ENCODE measurements at places on chromosomes 5 and 9.

- no peak for DNase-seq
Observed at GRCh38 chr5:43514471-43514815, 505 bp downstream of the C5orf34 start.

- DNase-seq, result no peak
Observed at GRCh38 chr5:10420468-10420867, 21.2 kb upstream of the ROPN1L start.

GRCh38 chr9:110640736-110641135, 27.9 kb upstream of the MUSK start:
- no peak for DNase-seq

DNA sequence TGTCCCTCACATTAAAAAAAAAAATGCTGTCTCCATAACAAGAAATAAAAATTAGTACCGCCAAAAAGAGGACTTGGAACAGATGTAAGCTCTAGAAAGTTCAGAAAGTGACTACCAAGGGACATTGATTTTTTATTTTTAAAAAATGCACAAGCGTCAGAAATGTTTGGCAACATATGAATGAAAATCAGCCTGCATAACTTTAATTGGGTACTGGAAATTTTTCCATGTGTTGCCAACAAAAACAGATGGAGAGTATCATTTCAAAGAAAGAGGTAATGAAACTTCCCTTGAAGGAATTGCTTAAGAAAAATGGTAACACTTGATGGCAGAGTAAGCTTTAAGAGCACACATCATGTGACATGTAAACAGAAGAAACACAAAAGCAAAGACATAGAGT, 47.2 kb downstream of the OR2K2 start:
- no peak for DNase-seq

DNA sequence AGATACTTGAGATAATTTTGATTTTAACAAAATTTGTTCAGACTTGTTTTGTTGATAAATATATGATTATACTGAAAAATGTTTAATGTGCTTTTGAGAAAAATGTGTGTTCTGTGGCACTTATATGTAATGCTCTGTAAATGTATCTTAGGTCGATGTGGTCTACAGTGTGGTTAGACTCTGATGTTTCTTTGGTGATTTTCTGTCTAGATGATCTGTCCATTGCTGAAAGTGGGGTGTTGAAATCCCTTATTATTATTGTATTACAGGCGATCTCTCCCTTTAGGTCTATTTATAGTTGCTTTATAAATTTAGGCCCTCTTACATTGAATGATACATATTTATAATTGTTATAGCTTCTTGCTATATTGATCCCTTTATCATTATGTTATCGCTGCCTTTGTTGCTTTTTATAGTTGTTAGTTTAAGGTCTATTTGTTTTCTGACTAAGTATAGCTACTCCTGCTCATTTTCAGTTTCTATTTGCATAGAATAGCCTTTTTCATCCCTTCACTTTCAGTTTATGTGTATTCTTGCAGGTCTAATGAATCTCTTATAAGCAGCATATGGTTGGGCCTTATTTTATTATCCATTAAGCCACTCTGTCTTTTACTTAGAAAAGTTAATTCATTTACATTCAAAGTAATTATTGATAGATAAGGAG, 124.3 kb downstream of the MRPS30 start:
- DNase-seq, result no peak

- DNase-seq, result no peak
Observed at GRCh38 chr5:122736086-122736845, 38.6 kb upstream of the SNX2 start.
